Keratinocyte (primary cell): ENCODE measurements at places on chromosomes 2 and 18.

- no peak overlapping the region for H3K4me3 ChIP-seq
- DNase-seq = no peak
- no peaks in the 10 kb centered on the region for H3K36me3 ChIP-seq
- no peaks in the 10 kb centered on the region for H3K27me3 ChIP-seq
These were observed 215.8 kb downstream of the NDUFA10 start for GRCh38 chr2:239809391-239809790.

DNA sequence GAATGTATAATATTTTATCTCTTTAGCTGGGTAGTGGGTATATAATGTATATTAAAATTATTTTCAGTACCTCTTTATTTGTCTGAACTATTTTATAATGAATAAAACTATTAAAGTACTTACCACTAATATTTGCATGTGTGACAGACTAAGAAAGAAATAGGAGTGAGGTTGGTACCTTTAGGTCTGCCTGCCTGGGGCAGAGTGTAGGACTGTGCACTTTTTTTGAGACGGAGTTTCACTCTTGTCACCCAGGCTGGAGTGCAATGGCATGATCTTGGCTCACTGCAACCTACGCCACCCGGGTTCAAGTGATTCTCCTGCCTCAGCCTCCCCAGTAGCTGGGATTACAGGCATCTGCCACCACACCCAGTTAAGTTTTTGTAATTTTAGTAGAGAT, 18.8 kb downstream of the NCOA1 start:
- H3K36me3 ChIP-seq = no peaks in the 10 kb centered on the region
- H3K4me1 ChIP-seq = no peaks in the 10 kb centered on the region
- no peaks in the 10 kb centered on the region for H3K27me3 ChIP-seq
- no peak overlapping the region for H3K4me3 ChIP-seq

- H3K27me3 ChIP-seq = no peaks in the 10 kb centered on the region
- no peak overlapping the region for H3K4me3 ChIP-seq
- H3K36me3 ChIP-seq = no peaks in the 10 kb centered on the region
- no peak overlapping the region for H3K27ac ChIP-seq
- DNase-seq = peak; percentile 70
- peaks cover 20% of the 10 kb centered on the region for H3K4me1 ChIP-seq
These were observed 729.6 kb upstream of the ZNF804A start for GRCh38 chr2:183868707-183869106.

- no peaks in the 10 kb centered on the region for H3K27me3 ChIP-seq
- DNase-seq = no peak
- no peak overlapping the region for H3K27ac ChIP-seq
- no peaks in the 10 kb centered on the region for H3K36me3 ChIP-seq
These were observed 9.1 kb upstream of the MAPRE2 start for GRCh38 chr18:35032113-35032512.

- H3K27ac ChIP-seq = no peak overlapping the region
- no peaks in the 10 kb centered on the region for H3K27me3 ChIP-seq
- no peak for DNase-seq
These were observed 785.0 kb downstream of the CNTNAP5 start for GRCh38 chr2:124810132-124810531.
